Activated CD4-positive, alpha-beta T cell treated with anti-CD3 and anti-CD28 coated beads for 36 hours (primary cell): ENCODE measurements at places on chromosomes 1 and 21.
A peak's percentile ranks its signal among the peaks of the same experiment; 100 is the strongest.

DNA sequence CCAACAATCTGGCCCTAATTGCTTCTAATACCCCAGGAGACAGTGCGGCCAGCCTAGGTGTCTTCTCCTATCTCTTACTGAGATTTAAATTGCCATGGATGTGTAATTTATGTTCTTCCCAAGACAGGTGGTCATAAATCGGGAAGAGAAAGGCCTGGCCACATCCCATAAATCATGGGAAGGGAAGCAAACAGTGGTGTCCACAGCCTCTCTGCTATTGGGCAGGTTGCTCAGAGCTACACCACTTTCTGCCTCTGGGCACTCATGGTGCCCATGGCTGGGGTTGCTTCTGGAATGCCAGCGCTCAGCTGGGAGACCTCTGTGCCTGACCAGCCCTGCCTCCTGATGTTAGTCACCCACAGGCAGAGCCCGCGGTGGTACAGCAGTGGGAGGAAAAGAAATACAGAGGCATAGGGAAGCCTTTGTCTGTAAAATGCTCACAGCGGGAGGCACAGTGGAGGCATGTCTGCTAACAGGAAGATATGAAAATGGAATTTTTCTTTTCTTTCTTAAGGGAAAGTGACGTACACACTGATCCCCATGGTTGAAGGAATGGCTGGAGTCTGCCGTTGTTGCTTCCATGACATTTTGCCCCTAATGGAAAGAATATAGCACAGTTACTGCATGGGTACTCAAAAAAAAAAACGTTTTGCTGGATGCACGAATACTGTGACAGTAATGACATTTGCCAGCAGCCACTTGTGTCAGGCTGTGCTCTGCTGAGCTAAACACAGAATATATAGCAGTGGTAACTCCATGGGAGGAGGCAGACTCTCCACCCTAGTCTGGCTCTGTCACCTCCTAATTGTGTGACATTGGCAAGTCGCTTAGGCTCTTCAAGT lies 21.9 kb downstream of the MTARC1 start:
- no peak for DNase-seq

DNA sequence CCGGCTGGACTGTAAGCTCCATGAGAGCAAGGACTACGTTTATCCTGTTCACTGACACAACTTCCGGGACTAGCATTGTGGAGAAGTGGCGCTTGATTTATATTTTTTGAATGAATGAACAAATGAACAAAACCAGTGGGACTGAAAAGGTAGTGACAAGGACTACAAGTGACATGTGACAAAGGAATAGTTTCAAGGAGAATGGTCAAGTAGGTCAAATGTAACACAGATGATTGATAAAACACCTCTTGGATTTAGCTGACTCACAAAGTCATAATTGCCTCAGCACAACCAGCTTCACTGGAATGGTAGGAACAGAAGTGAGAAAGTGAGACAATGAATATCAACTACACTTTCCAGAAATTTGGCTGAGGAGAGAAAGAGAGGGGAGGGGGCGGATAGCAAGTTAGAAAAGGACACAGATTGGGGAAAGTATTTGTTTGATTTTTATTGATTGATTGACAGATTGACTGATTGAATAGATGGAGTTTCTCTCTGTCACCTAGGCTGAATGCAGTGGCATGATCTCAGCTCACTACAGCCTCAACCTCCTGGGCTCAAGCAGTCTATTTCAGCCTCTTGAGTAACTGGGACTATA lies 14.2 kb downstream of the MTF1 start:
- DNase-seq = no peak

GRCh38 chr1:183097438-183098051 lies 74.3 kb downstream of the LAMC1 start:
- DNase-seq = no peak

DNA sequence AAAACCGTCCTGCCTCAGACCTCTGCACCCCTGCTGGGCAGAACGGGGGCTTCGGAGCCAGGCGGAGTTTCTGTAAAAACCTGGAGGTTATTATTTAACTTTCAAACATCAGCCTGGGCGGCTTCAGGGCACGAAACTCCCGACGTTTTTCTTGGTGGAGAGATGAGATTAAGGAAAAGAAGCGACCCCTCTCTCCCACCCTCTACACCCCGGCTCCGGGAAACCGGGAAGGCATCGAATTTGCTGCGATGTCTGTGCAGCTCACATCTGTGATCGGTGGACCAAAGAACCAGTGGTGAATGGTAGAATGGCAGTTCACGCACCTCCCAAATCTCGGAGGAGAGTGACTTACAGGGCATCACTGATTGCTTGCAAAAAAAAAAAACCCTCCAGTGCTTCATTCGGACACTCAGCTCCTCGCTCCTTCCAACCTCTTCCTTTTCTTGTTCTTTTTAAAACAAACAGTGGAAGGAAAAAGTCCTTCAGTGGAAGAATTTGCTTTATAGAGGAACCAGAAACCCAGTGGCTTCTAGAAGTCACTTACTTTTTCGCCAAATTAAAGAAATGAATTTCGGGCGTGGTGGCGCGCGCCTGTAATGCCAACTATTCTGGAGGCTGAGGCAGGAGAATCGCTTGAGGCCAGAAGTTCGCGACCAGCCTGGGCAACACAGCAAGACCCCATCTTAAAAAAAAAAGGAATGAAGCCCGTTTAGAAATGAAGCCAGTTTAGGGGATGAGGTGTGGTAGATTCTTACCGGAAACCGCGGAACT lies 884 bp downstream of the PHACTR4 start:
- peak; percentile 54 for DNase-seq

- no peak for DNase-seq
These were observed 83.3 kb upstream of the TNR start for GRCh38 chr1:175826705-175827104.
